ENCODE measurements at places on chromosomes 12 and 14.

DNA sequence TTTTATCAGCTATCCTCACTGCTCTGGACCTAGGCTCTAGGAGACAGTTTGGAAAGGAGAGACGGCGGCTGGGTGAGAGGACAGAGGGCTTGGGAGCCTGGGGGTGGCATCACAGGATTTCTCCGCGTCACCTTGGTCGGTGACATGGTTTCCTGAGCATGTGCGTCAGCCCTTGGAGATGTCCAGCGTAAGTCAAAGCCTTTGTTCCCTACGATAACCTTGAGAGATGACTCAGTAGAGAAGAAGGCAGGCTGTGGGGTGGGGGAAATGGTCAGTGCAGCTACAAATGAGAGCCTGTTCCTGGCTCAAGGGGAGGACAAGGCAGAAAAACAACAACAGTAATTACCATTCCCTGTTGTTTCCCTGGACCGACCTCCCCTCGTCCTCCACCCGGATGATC is 90.2 kb upstream of the TBX3 start:
- peaks cover 1% of the 10 kb centered on the region for H3K36me3 ChIP-seq
- DNase-seq = no peak
- no peaks in the 10 kb centered on the region for H3K4me1 ChIP-seq
- H3K27ac ChIP-seq = no peak overlapping the region
- H3K27me3 ChIP-seq = peaks cover 8% of the 10 kb centered on the region

- H3K4me3 ChIP-seq = no peak overlapping the region
- H3K27ac ChIP-seq = no peak overlapping the region
- H3K27me3 ChIP-seq = peaks cover 22% of the 10 kb centered on the region
These were observed 5.7 kb downstream of the DPF3 start for GRCh38 chr14:72888192-72888591.

DNA sequence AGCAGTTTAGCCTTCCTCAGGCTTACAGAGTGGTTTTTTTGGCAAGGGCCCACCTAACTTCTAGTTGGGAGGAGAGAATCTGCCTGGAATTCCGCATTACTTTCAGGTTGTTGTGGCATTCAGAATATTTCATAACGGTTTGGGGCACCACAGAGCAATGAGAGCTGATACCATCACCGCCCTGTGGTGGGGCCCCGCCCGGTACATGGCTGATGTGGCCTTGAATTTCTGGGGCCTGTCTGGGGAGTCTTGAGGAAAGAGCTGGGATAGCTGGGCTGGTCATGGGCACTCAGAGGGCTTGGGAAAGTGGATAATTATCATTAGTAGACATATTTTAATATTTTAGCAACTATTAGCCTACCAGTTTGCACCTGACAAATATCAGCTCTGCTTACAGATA is 4.2 kb downstream of the TESPA1 start:
- peak overlapping the region; percentile 75 for H3K4me3 ChIP-seq
- no peaks in the 10 kb centered on the region for H3K27me3 ChIP-seq
- DNase-seq = peak; percentile 60
- peaks cover 52% of the 10 kb centered on the region for H3K36me3 ChIP-seq
- H3K27ac ChIP-seq = peak overlapping the region; percentile 89
- peaks cover 61% of the 10 kb centered on the region for H3K4me1 ChIP-seq

- H3K4me1 ChIP-seq = peaks cover 9% of the 10 kb centered on the region
- no peak overlapping the region for H3K4me3 ChIP-seq
- H3K27me3 ChIP-seq = peaks cover 40% of the 10 kb centered on the region
- no peaks in the 10 kb centered on the region for H3K36me3 ChIP-seq
- H3K27ac ChIP-seq = no peak overlapping the region
These were observed 4.1 kb upstream of the KIF26A start for GRCh38 chr14:104134061-104134965.

GRCh38 chr12:109476807-109477184 is 304 bp downstream of the KCTD10 start:
- peak overlapping the region; percentile 98 for H3K27ac ChIP-seq
- H3K4me1 ChIP-seq = peaks cover 49% of the 10 kb centered on the region
- no peak for DNase-seq
- H3K27me3 ChIP-seq = no peaks in the 10 kb centered on the region
- H3K36me3 ChIP-seq = peaks cover 1% of the 10 kb centered on the region
- H3K4me3 ChIP-seq = peak overlapping the region; percentile 97

DNA sequence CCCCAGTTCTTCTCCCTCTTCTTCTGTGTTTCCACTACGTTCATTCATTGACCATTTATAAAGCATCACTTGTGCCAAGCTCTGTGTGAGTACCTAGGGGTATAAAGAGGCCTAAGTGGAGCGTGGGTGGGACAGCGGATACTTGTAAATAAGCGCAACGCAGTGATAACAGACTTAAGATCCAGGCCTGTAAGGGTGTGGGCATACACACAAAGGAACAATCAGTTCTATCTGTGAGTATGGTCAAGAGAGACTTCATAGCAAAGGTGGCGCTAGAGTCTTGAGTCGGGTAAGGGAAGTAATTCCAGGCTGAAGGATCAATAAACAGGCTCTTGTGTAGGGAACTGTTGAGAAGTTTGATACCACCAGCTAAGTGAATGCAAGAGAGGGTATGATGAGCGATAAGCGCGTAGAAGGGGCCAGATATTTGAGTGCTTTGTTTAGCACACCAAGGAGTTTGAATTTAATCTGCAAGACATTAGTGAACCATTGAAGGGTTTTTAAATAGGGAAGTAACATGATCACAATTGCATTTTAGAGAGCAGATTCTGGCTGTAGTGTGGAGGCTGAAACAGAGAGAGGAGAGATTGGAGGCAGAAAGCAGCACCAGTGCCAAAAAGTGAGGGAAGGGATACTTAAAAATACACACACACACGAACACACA is 1.0 kb upstream of the GXYLT1 start:
- H3K27ac ChIP-seq = peak overlapping the region; percentile 52
- H3K36me3 ChIP-seq = no peaks in the 10 kb centered on the region
- no peak for DNase-seq
- H3K4me3 ChIP-seq = peak overlapping the region; percentile 75
- peaks cover 24% of the 10 kb centered on the region for H3K4me1 ChIP-seq

DNA sequence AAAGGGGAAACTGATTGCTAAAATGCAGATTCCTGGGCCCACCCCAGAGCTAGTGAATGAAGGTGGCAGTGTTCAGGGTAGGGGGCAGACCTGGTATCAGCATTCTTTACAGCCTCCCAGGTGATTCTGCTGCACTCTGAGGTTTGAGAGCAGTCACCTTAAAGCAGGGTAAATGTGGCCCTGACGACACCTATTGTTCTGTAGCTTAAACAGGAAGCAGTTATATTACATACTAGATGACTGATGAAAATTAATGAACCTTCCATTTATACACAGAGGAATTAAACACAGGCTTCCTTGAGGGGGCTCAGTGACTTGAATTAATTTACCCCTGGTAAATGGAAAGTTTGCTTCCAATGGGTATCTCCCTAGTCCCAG is 25.3 kb downstream of the NUAK1 start:
- no peaks in the 10 kb centered on the region for H3K36me3 ChIP-seq
- H3K27ac ChIP-seq = no peak overlapping the region
- no peak for DNase-seq
- H3K4me1 ChIP-seq = peaks cover 3% of the 10 kb centered on the region

- H3K27me3 ChIP-seq = peaks cover 15% of the 10 kb centered on the region
- peak; percentile 21 for DNase-seq
- no peak overlapping the region for H3K4me3 ChIP-seq
These were observed 97.8 kb downstream of the TMEM30B start for GRCh38 chr14:61183196-61183885.

GRCh38 chr12:94538318-94538717 is 78.7 kb upstream of the CEP83 start:
- no peak overlapping the region for H3K27ac ChIP-seq
- H3K36me3 ChIP-seq = no peaks in the 10 kb centered on the region
- no peaks in the 10 kb centered on the region for H3K27me3 ChIP-seq
- no peak for DNase-seq

DNA sequence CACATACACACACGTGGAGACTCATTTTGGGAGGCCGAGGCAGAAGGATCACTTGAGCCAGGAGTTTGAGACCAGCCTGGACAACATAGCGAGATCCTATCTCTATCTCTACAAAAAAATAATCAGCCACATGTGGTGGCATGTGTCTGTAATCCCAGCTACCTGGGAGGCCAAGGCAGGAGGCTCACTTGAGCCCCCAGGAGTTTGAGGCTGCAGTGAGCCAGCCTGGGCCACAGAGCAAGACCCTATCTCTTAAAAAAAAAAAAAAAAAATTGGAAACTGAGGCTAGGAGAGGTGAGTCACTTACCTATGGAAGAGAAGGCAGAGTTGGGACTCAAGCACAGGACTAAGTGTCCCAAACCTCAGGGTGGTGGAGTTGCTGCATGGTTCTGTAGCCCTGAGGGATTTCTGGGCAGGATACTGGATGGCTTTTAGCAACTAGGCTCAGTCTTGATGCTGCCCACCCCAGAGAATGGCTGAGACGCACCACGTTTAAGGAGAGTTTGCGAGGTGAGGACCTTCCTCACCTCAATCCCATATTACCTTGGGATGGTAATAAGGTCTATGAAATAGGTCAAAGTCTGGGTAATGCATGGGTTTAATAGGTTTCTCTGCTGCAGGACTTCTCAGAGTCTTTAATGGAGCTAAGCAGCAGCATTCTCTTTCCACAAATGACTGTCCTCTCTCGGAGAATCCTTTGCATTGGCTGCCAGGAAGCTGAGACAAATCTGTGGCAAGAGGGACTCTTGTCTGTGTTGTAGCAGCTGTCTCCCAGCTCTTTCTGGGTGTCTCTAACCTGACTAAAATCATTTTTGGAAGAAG is 35.6 kb downstream of the SH2B3 start:
- no peaks in the 10 kb centered on the region for H3K27me3 ChIP-seq
- no peak overlapping the region for H3K4me3 ChIP-seq
- no peak for DNase-seq

DNA sequence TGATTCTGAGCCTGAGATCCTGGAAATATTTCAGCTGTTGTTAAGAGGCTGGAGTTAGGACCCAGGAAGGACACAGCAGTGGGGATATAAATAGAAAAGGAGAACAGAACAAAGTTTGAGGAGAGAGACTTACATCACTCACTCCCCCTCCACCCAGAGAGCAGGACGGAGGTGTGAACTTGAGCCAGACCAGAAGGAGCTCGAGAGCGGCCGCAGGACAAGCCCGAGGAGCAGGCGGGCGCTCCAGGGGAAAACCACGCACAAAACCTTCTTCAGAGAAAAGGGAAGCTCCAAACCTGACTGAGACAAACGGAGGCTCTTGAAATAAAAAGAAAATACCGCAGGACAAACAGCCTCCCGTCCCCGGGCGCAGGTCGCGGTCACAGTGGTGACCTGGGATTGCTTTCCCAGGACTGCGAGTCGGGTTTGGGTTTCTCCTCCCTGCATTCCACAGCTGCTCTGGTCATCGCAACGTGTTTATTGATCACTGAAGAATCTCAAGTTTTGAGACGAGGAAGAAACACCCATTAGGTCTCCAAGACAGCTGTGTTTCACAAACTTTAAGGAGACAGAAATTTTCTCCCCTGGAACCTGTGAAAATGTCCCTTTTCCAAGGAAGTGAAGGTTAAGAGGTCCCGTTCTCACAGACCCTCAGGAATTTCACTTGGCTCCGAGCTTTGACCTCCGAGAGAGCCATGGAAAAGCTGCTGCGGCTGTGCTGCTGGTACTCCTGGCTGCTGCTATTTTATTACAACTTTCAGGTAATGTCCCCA is at the start of gene ADGRD1:
ADGRD1 (plus strand) TSS at position 137 of the 773 bp plus-strand sequence; CDS start at position 696, 559 bp downstream.
- H3K36me3 ChIP-seq = no peaks in the 10 kb centered on the region
- peaks cover 3% of the 10 kb centered on the region for H3K4me1 ChIP-seq
- H3K27me3 ChIP-seq = peaks cover 33% of the 10 kb centered on the region
- DNase-seq = no peak
- H3K27ac ChIP-seq = no peak within 1 kb of the TSS

- H3K27me3 ChIP-seq = no peaks in the 10 kb centered on the region
- no peak for DNase-seq
- H3K36me3 ChIP-seq = no peaks in the 10 kb centered on the region
- H3K4me1 ChIP-seq = no peaks in the 10 kb centered on the region
These were observed 75.3 kb upstream of the SFSWAP start for GRCh38 chr12:131635491-131636122.

GRCh38 chr12:93468008-93468371 is 676 bp downstream of the MRPL42 start:
- H3K27ac ChIP-seq = peak overlapping the region; percentile 91
- DNase-seq = no peak
- no peaks in the 10 kb centered on the region for H3K27me3 ChIP-seq
- peak overlapping the region; percentile 95 for H3K4me3 ChIP-seq

- no peak for DNase-seq
- no peak overlapping the region for H3K4me3 ChIP-seq
- H3K4me1 ChIP-seq = no peaks in the 10 kb centered on the region
- H3K27me3 ChIP-seq = no peaks in the 10 kb centered on the region
- no peaks in the 10 kb centered on the region for H3K36me3 ChIP-seq
These were observed 64.1 kb downstream of the KIF26A start for GRCh38 chr14:104202259-104203070.

- no peak overlapping the region for H3K4me3 ChIP-seq
- H3K27me3 ChIP-seq = no peaks in the 10 kb centered on the region
- H3K4me1 ChIP-seq = peaks cover 2% of the 10 kb centered on the region
- H3K27ac ChIP-seq = no peak overlapping the region
These were observed 292.9 kb upstream of the GRIP1 start for GRCh38 chr12:66971816-66972215.

DNA sequence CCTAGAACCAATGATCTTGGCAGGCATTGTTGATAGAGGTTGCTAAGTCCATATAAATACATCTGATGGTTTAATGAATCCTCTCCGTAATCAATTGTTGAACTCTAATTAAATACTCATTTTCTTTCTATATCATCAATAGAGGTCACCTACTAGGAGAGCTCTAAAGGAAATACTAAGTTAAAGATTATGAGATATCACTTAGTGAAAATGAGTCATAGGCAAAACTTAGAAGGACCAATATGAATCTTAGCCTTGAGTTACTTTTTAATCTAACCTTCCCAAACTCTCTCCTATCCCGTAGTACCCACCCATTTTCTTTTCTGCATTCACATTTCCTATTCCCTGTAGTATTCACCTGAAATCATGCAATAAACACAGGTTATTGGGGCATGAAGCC is 50.2 kb downstream of the MBIP start:
- no peak overlapping the region for H3K4me3 ChIP-seq
- DNase-seq = no peak
- peaks cover 48% of the 10 kb centered on the region for H3K27me3 ChIP-seq
- peaks cover 20% of the 10 kb centered on the region for H3K4me1 ChIP-seq
- no peaks in the 10 kb centered on the region for H3K36me3 ChIP-seq

- H3K27me3 ChIP-seq = peaks cover 34% of the 10 kb centered on the region
- no peaks in the 10 kb centered on the region for H3K36me3 ChIP-seq
- no peak overlapping the region for H3K4me3 ChIP-seq
- no peaks in the 10 kb centered on the region for H3K4me1 ChIP-seq
These were observed 46.0 kb upstream of the ESRRB start for GRCh38 chr14:76329951-76330350.

DNA sequence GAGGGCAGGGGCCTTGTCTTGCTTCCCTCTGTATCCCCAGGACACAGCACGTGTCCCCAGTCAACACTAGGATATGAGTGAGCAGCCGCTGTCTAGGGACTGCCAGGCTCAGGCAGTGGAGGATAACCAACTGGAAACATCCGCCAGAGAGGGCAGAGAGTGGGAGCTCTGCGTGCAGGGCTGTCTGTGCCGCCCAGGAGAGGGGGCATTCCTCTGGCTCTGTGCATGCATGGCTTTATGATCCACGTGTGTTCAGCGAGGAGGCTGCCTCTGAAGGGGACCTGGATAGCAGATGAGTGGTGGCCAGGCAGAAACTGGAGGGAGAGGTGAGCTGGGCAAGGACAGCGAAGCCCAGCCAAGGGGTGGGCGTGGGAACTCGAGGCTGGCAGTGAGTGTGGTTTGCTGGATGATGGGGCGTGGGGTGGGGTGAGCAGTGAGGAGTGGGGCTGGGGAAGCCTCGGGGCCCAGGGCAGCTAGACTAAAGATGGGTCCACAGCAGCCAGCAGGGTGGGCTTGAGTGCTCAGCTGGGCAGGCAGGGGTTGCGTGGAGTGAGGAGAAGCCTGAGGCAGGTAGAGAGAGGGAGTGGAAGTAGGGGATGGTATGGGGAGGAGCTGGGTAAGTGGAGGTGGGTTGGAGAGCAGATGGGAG is 72.9 kb downstream of the PRIMA1 start:
- H3K36me3 ChIP-seq = no peaks in the 10 kb centered on the region
- DNase-seq = no peak
- H3K27me3 ChIP-seq = no peaks in the 10 kb centered on the region
- no peak overlapping the region for H3K4me3 ChIP-seq

All from activated naive CD4-positive, alpha-beta T cell treated with anti-CD3 and anti-CD28 coated beads for 36 hours (primary cell).